ENCODE measurements at places on chromosomes 2 and 18.

DNA sequence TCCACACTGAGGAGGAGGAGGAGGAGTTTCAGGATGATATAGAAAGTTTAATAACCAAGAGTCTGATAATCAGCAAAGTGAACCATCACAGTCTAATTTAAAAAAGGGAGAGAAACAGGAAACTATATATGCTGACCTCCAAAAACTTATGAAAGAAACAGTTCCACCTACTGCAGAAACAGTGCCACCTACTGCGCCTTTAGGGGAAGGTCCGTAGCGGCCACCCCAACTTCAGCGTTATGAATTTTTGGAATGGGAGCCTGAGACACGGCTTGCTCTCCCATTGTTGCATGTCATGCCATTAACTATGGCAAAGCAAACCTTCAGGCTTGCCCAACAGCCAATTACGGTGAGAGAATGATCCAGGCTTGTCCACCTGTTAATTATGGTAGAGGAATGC, 1719.2 kb upstream of the LRRTM1 start:
- no peaks in the 10 kb centered on the region for H3K27me3 ChIP-seq
- H3K4me1 ChIP-seq, result no peaks in the 10 kb centered on the region
- H3K4me3 ChIP-seq, result no peak overlapping the region
- H3K27ac ChIP-seq, result no peak overlapping the region

DNA sequence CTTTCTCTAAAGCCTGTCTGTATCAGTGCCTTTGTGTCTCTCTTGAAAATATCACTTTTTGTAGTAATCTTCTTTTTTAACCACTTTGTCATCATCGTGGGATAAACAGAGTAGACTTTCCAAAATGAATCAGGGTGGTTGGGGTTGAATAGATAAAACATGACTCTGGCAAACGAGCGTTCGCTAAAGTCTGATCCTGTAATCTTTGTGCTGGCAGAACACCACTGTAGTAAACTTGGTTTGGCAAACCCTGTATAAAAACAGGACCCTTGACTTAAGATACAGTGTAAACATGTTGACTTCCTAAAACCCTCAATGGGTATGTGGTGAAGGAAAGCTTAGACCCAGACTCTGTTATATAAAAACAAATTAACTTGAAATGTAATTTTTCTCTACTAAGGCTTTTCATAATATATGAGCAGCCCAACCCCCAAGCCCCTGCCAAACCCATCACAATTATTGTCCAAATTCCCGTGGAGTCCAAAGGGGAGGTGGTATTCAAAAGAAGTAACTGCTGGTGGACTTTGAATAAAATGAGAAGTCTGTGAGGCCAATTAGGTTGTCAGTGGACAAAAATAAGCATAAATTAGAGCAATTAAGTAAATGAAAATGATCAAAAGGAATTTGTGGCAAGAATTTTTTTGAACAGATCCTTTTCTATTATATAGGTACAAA, 52.2 kb downstream of the COLEC12 start:
- no peaks in the 10 kb centered on the region for H3K4me1 ChIP-seq
- H3K36me3 ChIP-seq, result no peaks in the 10 kb centered on the region
- H3K27me3 ChIP-seq, result no peaks in the 10 kb centered on the region
- H3K4me3 ChIP-seq, result no peak overlapping the region
- DNase-seq, result no peak

- no peak overlapping the region for H3K4me3 ChIP-seq
- no peak overlapping the region for H3K27ac ChIP-seq
- no peak for DNase-seq
- peaks cover 25% of the 10 kb centered on the region for H3K27me3 ChIP-seq
- no peaks in the 10 kb centered on the region for H3K4me1 ChIP-seq
Measured at GRCh38 chr2:206721256-206721920, 3.2 kb upstream of the DYTN start.

DNA sequence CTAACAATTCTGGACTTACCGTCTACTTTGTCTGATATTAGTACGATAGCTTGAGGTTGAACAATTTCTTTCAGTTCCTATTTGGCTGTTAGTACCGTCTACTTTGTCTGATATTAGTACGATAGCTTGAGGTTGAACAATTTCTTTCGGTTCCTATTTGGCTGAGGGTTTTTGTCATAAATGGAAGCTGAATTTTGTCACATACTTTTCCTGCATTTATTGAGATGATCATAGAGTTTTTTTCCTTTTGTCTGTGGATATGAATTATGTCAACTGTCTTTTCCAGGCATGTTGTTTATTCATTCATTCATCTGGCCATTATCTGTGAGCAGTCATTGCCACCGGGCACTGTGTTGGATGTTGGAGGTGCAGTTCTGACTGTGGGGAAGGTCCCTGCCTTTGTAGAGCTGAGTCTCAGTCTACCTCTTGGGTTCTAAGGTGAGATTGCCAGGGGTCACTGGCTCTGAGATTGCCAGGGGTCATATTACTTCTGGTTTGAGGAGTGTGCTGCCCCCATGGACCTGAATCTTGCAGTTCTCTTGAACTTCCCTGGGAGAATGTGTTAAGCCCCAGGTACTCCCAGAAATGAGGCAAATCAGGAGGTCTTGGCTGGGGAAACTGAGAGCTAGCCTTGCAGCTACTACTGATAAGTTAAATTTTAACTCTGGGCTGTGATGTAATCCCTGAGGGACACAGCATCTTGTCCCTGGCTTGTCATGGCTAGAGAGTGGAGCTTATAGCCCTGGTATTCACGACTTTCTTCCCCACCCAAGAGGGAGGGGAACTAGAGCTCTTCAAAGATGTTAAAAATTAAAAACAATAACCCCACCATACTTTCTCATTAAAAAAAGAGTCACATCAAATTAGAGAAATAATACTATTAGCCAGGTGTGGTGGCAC, 89.1 kb upstream of the MBOAT2 start:
- H3K27me3 ChIP-seq, result peaks cover 20% of the 10 kb centered on the region
- no peak for DNase-seq
- no peaks in the 10 kb centered on the region for H3K4me1 ChIP-seq
- no peak overlapping the region for H3K4me3 ChIP-seq
- no peak overlapping the region for H3K27ac ChIP-seq

DNA sequence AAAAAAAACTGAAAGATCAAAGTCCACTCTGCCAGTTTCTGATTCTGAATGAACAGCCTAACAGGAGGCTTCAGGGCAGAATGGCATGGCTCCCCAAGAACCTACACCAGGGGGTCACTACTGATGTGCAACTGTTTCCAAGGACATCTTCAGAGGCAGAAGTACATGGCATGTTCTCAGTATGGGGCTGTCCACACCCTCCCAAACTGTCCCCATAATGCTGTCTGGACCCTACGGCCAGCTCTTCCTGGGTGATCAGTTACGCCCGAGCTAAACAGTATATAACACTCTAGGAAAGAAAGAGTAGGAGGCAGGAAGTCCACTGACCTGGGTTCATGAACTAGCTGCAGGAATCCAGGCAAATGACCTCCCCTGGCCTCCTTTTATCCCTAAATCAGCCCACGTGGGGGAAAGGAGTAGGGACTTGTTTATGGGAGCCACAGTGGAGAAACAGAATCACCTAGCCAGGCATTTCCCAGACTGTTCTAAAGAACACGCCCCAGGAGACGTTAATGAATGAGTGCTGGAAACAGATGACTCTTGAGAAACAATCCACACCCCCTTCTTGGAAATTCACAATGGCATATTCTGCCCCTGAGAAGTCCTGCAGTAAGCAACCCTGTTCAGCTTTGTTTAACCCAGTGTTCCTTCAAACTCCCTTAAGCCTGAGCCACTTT, 2.5 kb downstream of the TMBIM1 start:
- H3K4me1 ChIP-seq, result peaks cover 76% of the 10 kb centered on the region
- peak overlapping the region; percentile 91 for H3K27ac ChIP-seq
- DNase-seq, result no peak
- H3K4me3 ChIP-seq, result peak overlapping the region; percentile 96
- peaks cover 37% of the 10 kb centered on the region for H3K36me3 ChIP-seq

DNA sequence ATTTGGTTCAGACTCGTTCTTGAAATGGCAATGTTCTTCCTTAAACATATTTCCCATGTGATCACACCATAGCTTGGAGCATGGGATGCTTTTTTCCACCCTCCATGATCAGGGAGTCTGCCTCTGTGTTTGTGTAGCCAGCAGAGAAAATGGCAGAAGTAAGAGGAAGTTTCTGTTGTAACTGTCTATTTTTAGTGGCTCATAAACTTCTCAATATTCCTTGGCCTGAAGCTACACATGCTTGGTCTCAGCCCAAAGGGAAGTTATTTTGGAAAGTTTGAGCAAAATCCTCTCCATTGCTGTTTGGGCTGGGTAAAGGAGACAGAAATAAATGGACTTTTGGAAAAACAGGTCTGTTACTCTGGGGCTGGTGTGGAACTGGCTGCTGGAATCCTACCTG, 33.4 kb upstream of the ITGA6 start:
- H3K27ac ChIP-seq, result no peak overlapping the region
- H3K27me3 ChIP-seq, result peaks cover 14% of the 10 kb centered on the region
- no peak for DNase-seq
- no peaks in the 10 kb centered on the region for H3K4me1 ChIP-seq

- no peak overlapping the region for H3K4me3 ChIP-seq
- H3K27ac ChIP-seq, result no peak overlapping the region
- H3K36me3 ChIP-seq, result no peaks in the 10 kb centered on the region
- H3K4me1 ChIP-seq, result no peaks in the 10 kb centered on the region
Measured at GRCh38 chr18:33656889-33657448, 79.0 kb downstream of the ASXL3 start.
